ENCODE measurements at places on chromosomes 7 and 10.

DNA sequence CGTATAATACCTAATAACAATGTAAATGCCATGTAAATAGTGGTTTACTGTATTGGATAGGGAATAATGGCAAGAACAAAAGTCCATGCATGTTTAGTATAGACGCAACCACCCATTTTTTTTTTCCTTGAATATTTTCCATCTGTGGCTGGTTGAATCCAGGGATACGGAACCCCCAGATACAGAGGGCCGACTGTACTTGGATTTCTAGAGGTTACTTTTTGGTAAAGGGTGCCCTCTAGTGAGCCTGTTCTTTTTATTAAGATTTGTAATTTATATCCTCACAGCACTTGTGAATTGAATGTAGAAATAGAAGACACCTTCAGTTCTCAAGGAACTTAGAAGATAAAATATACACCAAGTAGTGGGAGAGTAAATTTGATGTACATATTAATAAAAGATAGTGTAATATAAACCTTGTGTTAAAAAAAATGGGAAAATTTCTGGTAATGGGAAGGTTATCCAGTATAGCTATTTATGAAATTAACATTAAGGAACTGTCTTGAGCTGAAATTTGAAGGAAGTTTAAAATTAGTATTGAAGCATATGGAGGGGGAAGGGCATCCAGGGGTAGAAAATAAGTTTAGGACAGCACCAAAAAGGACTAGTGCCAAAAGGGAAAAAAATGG, 32.0 kb downstream of the EXOC6 start:
- peak; percentile 81 for DNase-seq

- no peak for DNase-seq
Observed at GRCh38 chr7:112828696-112829095, 38.5 kb upstream of the TMEM168 start.

- no peak for DNase-seq
Observed at GRCh38 chr10:52870562-52870961, 98.0 kb upstream of the MBL2 start.

DNA sequence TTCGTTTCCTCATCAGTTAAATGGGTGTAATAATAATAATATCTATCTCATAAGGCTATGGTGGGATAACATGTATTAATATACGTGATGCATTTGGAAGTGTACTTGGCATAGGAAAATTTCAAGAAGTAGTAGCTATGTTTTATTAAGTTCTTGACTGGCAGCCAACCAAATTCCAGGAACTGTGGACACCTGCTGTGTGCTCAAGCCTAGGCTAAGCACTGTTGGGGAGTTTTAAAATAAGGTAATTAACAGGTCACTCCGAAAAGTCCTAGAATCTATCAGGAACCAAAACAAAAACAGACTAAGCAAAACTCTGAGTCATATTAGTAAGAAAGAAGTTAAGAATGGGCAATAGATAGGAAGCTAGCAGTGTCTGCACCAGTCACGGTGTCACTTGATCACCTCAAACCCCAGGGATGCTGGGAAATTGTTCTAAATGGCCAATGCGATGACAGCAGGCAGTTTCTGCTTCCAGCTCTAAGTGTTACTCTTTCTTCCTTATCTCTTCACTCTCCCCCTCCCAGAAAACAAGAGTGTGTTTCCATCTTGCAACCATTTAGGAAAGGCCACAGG, 92.0 kb upstream of the GDF10 start:
- no peak for DNase-seq

DNA sequence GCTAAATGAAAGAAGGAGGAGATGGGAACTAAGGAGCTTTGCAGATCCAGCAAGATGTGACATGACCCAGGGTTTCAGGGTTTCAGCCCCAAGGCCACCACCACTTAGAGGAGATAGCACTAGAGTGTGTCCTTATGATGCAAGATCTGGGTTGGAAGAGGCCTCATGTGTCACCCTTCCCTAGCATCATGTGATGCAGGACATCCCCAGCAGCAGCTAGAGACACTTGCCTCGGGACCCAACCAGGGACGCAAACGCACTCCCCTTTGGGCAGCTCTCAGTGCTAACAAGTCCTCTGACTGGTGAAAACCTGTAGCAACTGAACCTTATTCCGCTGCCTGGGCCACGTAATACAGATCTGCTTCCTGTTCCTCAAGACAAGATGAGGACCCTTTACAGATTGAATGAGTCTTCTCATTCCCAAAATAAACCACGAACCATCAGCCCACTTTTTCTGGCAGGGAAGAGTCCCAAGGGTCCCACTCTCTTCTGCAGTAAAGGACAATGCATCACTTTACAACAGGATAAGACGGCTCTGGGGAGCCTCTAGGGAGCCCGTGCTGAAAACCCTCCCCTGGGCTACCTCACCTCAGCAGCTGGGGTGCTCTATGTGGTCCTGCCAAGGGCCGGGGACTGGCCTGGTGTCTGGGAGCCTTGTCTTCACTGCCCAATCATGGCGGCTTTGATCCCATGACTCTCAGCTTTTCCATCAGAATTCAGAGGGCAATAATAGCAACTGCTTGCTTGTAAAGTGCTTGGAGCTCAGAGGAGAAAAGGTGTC, 44.8 kb upstream of the GDF10 start:
- peak; percentile 85 for DNase-seq

GRCh38 chr10:121244818-121245217, 353.4 kb downstream of the FGFR2 start:
- no peak for DNase-seq

DNA sequence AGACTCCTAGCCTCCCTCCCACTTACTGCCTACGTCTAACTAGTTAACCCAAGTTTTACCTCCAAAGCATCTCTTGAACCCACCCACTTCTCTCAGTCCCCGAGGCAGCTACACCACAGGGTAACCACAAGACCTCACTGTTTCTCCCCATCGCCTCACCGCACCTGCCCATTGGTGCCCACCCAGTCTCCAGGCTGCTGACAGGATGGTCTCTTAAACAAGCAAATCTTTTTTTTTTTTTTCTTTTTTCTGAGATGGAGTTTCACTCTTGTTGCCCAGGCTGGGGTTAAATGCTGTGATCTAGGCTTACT, 47.0 kb downstream of the DENND2A start:
- DNase-seq, result no peak

Measured in inflammatory macrophage treated with lipopolysaccharide for 1 hour (primary cell).